Activated naive CD4-positive, alpha-beta T cell treated with anti-CD3 and anti-CD28 coated beads for 36 hours (primary cell): ENCODE measurements at places on chromosomes 2 and 18. TPM values are rescaled to one million over a fixed set of nuclear protein-coding genes. Genes with fewer than 3 reads are reported as not detected.
A peak's percentile ranks its signal among the peaks of the same experiment; 100 is the strongest.

DNA sequence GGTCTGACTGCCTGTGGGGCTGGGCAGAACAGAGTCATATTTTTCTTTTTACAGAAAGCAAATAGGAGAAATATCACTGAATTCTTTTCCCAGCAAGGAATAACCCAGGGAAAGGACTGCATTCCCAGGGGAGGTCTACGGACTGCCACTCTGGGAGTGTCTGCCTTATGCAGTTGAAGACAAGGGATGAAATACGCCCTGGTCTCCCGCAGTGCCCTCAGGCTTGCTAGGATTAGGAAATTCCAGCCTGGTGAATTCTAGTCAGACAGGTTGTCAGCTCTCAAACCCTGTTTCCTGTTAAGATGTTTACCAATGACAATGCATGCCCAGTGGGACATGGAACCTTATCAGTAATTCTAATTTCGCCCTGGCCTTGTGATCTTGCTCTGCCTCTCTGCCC, 30.3 kb upstream of the PDK1 start:
- H3K4me3 ChIP-seq, result no peak overlapping the region
- no peak overlapping the region for H3K27ac ChIP-seq
- peaks cover 16% of the 10 kb centered on the region for H3K36me3 ChIP-seq

DNA sequence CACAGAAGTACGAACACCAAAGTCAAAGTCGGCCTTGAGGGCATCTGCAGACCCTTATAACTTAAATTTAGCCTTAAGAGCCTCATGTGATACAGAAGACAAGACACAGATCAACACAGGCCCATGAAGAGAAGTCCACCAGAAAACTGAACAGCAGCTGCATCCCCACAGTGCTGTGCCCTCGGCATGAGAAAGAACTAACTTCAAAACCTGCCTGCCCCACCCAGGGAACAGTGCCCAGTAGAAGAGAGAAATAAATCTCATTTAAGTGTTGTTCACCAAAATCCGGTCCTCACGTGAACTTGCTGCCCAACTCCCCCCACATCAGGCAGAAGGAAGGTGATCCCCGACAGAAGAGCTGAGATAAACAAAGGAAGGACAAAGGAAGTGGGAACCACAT, 73.7 kb downstream of the PXDN start:
- no peak overlapping the region for H3K4me3 ChIP-seq
- H3K27me3 ChIP-seq, result no peaks in the 10 kb centered on the region
- H3K27ac ChIP-seq, result no peak overlapping the region
- H3K4me1 ChIP-seq, result no peaks in the 10 kb centered on the region
- no peaks in the 10 kb centered on the region for H3K36me3 ChIP-seq

Gene PRKAG3
- not detected for total RNA-seq

GRCh38 chr2:86372641-86373502, 35.4 kb upstream of the REEP1 start:
- peak; percentile 18 for DNase-seq
- H3K27me3 ChIP-seq, result no peaks in the 10 kb centered on the region
- no peak overlapping the region for H3K4me3 ChIP-seq

DNA sequence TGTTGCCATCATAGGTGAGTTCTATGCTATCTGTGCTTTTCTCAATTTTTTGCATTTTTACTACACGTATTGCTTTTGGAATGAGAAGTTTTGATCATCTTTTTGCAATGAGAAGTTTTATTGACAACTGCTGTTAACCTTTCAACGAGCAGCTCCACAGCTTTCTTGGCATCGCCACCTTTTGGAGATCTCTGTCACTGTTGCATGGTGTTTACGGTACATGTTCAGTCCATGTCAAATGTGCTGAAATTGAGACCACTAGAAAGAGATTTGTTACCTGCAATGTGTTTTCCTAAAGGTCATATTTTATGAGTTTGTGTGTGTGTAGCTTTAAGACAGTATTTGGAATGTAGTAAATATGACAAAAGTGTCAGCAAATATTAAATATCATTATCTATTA, 120.8 kb downstream of the OSBPL6 start:
- peaks cover 20% of the 10 kb centered on the region for H3K27me3 ChIP-seq
- H3K27ac ChIP-seq, result no peak overlapping the region
- H3K4me3 ChIP-seq, result no peak overlapping the region
- no peaks in the 10 kb centered on the region for H3K36me3 ChIP-seq
- DNase-seq, result no peak

Gene PID1
- total RNA-seq, result not detected

Gene HOXD12
- total RNA-seq, result not detected

GRCh38 chr18:75206452-75207309, 2.3 kb downstream of the PTGR3 start:
- peaks cover 11% of the 10 kb centered on the region for H3K36me3 ChIP-seq
- no peak for DNase-seq
- peaks cover 36% of the 10 kb centered on the region for H3K4me1 ChIP-seq
- no peak overlapping the region for H3K27ac ChIP-seq
- peaks cover 12% of the 10 kb centered on the region for H3K27me3 ChIP-seq

DNA sequence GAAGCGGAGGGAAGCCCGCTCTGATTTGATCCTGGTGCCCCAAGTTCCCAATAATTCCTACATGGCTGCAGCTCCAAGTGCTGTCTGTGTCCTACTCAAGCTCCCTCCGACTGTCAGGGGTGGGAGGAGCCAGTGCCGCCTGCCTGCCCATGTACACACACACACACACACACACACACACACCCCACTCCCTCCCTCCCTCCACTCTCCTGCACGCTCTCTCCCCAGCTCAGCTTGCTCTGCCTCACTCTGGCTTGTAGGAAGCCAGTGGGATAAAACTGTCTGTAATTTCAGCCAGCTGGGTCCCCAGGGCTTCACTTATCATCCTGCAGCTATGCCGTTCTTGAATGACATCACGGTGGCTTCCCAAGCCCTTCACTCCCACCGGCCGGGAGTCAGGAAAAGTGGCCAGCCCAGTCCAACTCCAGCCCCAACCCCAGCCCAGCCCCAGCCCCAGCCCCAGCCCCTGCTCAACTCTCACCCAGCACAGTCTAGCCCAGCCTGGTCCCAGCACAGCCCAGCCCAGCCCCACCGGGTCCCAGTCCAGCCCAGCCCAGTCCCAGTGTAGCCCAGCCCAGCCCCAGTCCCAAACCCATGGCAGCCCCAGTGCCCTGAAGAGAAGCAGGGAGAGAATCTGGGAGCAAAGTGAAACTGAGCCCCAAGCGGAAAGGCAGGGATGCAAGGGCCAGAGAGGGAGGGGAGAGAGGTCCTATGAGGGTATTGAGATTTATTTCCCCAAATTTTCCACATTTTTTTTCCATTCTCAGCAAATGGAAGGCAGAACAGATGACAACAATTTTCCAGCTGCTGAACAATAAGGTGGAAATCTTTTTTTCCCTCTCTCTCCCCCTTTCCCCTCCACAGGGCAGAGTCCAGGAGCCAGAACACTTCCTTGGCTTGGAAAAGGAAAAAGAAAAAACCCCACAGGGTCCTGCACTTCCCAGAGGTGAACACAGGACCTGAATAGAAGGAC, 144.0 kb downstream of the TNS1 start:
- H3K27me3 ChIP-seq, result no peaks in the 10 kb centered on the region
- no peak overlapping the region for H3K4me3 ChIP-seq
- H3K36me3 ChIP-seq, result no peaks in the 10 kb centered on the region
- DNase-seq, result no peak
- H3K27ac ChIP-seq, result no peak overlapping the region
- no peaks in the 10 kb centered on the region for H3K4me1 ChIP-seq

Gene OTX1
- not detected for total RNA-seq

DNA sequence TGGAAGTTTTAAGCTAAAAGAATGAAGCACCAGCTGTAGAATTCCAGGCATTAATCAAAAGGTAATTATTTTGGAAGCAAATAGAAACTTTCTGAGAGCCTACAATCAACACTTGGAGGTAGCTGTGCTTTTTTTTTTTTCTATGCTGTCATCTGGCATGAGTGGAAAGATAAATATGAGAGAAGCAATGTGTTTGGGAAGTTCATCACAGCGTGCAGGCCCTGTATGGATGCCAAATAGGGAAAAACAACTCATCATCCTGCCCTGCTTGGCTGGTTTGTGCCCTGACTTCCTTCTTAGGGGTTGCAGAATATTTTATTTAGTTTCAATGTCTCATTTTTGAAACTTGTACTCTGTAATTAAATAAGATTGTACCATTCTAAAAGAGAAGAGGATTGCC, 437.4 kb downstream of the PIK3C3 start:
- H3K36me3 ChIP-seq, result no peaks in the 10 kb centered on the region
- no peak overlapping the region for H3K4me3 ChIP-seq
- H3K4me1 ChIP-seq, result no peaks in the 10 kb centered on the region
- no peak for DNase-seq
- no peaks in the 10 kb centered on the region for H3K27me3 ChIP-seq

DNA sequence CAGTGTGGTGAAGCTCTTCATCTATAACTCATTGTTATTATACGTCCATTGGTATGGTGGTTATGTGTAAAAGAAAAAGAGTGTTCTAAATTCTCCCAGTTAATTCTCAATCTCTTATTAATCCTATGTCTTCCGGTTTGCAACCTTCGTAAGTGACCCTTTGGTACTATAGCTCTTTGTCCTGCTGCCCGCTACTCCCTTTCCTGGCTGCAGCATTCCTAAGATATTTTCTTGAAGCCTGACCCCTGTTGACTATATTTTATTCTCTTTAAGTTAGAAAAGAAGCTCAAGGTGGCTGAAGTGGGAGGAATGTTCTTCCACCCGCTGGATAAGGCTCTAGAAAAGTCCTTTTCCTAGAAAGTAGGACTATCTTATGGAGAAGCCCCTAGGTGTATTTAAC, 684.8 kb downstream of the SOCS6 start:
- no peaks in the 10 kb centered on the region for H3K4me1 ChIP-seq
- DNase-seq, result no peak
- H3K27ac ChIP-seq, result no peak overlapping the region
- H3K27me3 ChIP-seq, result no peaks in the 10 kb centered on the region

DNA sequence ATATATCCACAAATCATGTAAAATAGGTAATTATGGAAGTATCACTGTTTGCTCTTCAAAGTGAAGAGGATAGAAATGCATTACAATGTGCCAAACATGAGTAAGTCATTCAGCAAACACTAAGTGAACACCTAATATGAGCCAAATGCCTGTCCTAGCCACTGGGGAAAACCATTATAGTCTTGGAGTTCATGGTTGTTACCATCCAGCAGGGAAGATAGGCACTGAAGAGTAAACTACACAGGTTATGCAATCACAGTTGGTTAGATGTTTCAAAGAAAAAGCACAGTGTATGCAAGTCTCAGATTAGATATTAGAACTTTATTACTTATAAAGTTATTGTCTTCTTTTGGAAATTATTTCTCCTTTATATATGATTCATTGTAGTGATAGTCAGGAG, 3.9 kb upstream of the SERPINB2 start:
- H3K36me3 ChIP-seq, result no peaks in the 10 kb centered on the region
- peaks cover 10% of the 10 kb centered on the region for H3K4me1 ChIP-seq
- H3K4me3 ChIP-seq, result no peak overlapping the region
- H3K27me3 ChIP-seq, result peaks cover 13% of the 10 kb centered on the region

- H3K27ac ChIP-seq, result peak overlapping the region; percentile 70
- H3K27me3 ChIP-seq, result peaks cover 10% of the 10 kb centered on the region
Measured at GRCh38 chr2:237474442-237474911, 12.6 kb upstream of the MLPH start.

- no peaks in the 10 kb centered on the region for H3K27me3 ChIP-seq
Measured at GRCh38 chr18:24446453-24446852, 14.0 kb upstream of the HRH4 start.

- peak; percentile 56 for DNase-seq
- H3K4me1 ChIP-seq, result peaks cover 17% of the 10 kb centered on the region
- H3K27me3 ChIP-seq, result peaks cover 54% of the 10 kb centered on the region
- peak within 1 kb of the TSS; percentile 81 for H3K4me3 ChIP-seq
- peak within 1 kb of the TSS; percentile 68 for H3K27ac ChIP-seq
Measured at GRCh38 chr2:213151437-213152064, at the start of gene IKZF2. TSS of gene IKZF2 (minus strand) at chr2:213151612. CDS start at chr2:213148629, 2,983 bp downstream.

Gene IL36B
- not detected for total RNA-seq

Gene SPC25
- 32.0 TPM for total RNA-seq

Gene PER2
- 7.1 TPM for total RNA-seq
